Stimulated activated CD4-positive, alpha-beta T cell treated with anti-CD3 and anti-CD28 coated beads, Interleukin-4, amount 100 ng/mL, for 1 hour (primary cell): ENCODE measurements at places on chromosomes 2 and 18.

- no peak for DNase-seq
Measured at GRCh38 chr2:47510745-47511144, 107.8 kb downstream of the MSH2 start.

DNA sequence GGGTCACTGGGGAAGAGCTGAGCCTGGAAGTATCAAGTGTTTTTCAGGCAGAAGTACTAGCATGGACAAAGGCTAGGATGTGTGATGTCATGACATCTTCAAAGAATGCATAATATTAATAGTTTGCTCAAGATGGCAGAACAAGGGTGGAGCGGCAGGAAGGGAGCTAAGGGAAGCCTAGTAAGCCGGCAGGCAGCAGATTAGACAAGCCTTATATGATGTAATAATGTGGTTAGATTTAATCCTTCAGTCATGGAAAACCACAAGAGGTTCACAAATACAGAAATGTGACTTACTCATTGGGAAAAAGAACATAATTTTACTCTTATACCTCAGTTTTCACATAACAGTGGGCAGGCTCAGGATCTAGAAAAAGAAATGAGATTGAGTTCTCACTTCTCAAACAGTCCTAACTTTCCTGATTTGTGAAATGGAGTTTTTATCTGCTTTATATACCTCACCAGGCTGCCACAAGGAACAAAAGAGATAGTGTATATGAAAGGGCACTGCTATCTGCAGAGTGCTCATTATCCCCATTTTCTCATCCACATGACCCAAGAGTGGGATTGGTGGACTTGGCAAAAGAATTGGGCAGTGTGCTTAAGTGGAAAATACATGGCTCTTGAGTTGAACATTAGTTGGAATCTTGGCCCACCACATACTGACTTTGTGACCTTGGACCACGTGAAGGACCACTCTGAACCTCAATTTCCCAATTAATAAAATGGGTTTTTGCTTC lies 89.1 kb upstream of the LHCGR start:
- no peak for DNase-seq

DNA sequence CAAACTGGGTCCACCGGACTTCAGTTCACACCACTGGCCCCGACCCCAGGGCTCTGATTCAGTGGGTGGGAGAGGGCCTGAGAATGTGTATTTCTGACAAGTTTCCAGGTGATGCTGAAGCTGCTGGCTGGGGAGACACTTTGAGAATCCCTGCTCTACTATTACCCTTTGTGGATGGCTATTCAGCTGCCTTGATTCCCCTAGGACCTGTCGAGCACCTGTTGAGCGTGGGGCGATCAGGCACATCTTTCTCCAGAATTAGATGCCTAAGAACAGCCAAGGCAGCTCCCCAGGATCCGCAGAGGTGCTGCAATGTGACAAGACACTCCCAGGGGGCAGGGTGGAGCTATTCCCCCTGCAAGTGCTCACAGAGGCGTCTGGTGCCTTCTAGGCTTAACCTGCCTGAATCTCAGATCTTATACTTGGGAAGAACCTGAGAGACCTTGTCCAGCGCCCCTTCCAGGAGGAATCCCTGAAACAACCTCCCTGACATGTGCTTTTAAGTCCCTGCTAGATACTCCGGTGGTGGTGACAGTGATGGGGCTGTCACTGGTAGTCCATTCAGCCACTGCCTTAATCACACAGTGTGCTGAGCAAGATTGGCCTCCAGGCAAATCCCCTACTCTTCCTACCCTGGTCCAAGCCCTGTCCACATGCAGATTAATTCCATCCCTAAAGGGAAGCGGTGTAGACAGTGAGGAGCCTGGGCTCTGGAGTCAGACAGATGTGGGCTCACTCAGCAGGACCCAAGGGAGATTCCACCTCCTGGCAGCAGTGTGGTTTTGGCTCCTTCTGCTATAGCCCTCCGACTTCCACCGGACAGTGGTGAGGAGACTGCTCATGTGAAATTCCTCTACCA lies 43.4 kb upstream of the OTOF start:
- no peak for DNase-seq

GRCh38 chr2:10405448-10405847 lies 42.7 kb downstream of the ODC1 start:
- no peak for DNase-seq

GRCh38 chr2:199943373-199943772 lies 11.9 kb downstream of the TYW5 start:
- DNase-seq = no peak

- DNase-seq = no peak
Measured at GRCh38 chr2:144703852-144704708, 184.2 kb upstream of the ZEB2 start.

GRCh38 chr2:3519255-3520205 lies at the start of gene ADI1:
Gene ADI1 (minus strand): TSS chr2:3519531. CDS start chr2:3519487, 44 bp downstream.
- DNase-seq = peak; percentile 79

DNA sequence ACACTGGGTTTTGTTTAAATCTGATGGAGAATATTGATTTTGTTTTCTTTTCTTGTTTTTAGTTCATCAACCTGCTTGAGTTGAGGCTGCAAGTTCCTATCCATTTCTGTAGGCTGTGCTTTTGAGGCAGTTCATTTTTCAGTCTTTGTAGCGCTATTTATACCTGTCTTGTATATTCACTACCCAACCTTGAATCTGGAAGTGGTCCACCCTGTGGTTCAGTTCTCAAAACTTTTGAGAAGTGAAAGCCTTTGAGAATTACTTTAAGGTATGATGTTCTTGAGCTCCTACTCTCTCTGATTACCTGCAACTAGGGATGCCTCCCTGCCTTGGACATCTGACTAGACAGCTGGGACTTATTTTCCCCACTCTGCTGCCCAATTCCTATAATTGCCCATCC lies 53.5 kb upstream of the KCNE4 start:
- DNase-seq = no peak

- DNase-seq = no peak
Measured at GRCh38 chr18:57023275-57023882, 123.5 kb upstream of the BOD1L2 start.

- no peak for DNase-seq
Measured at GRCh38 chr2:24912986-24913385, 7.1 kb downstream of the ADCY3 start.

DNA sequence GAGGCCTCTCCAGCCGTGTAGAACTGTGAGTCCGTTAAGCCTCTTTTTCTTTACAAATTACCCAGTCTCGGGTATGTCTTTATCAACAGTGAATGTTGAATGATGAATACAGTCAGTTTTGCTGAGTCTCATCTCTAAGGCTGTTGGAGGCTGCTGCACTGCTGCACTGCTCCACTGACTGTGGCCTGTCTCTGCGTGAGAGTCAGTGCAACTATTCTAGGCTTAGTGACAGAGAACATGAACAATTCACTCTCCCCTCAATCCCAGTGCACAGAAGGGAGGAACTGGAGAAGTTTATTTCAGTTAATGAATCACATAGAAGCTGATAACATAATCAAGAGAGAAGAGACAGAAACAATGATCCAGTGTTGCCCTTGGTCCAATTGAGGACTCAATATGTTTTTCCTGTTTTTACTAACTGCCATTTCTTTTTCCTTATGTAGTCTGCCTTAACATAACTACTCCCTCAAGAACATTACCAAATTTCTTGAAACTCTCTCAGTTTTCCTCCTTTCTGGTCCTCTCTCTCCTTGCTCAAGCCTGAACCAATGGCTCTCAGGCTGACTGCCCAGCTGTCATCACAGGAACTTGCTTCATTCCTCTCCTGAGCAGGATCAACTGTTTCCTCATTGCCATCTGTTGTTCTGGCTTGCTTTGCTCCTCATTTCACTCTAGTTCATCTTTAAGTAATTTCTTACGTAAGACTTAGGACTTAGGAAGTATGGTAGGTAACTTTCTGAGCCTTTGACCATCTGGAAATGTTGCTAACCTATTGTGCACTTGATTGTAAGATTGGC lies 483.2 kb downstream of the METTL4 start:
- DNase-seq = no peak

DNA sequence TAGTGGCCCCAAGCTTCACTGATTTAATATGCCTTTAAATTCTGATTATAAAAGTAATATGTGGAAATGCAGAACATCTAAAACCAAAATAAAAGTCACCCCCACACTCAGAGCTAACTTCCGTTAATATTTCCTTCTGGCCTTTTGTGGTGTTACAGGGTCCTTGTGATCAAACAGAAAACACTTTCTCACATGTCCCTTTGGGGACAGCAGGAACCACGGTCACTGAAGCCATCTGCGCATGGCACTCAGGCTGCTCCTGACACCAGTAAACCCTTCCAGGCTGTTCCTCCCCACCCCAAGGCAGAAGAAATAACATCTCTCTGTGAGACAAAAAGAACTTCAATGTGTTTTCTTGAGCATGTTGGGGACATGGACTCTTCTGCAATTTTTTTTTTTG lies 25.1 kb upstream of the GPR17 start:
- DNase-seq = no peak

GRCh38 chr2:128513961-128514283 lies 195.3 kb upstream of the HS6ST1 start:
- no peak for DNase-seq

- no peak for DNase-seq
Measured at GRCh38 chr2:236551471-236552211, 18.0 kb upstream of the ACKR3 start.

DNA sequence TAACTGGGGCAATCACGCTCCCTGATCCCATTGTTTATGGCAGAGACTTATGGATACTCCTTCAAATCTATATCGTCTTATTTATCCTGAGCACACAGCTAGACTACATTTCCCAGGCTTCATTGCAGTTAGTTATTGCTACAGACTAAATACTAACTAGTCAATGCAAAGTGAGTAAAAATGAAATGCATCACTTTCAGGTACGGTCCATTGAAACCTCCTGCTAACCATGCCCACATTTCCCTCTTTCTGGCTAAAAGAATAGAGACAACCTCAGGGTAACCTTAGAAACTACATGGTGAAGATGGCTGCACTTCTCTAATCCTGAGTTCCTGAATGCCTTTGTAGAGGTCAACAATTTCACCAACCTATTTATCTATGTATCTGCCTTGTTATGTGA lies 437.4 kb downstream of the EPHA4 start:
- no peak for DNase-seq

DNA sequence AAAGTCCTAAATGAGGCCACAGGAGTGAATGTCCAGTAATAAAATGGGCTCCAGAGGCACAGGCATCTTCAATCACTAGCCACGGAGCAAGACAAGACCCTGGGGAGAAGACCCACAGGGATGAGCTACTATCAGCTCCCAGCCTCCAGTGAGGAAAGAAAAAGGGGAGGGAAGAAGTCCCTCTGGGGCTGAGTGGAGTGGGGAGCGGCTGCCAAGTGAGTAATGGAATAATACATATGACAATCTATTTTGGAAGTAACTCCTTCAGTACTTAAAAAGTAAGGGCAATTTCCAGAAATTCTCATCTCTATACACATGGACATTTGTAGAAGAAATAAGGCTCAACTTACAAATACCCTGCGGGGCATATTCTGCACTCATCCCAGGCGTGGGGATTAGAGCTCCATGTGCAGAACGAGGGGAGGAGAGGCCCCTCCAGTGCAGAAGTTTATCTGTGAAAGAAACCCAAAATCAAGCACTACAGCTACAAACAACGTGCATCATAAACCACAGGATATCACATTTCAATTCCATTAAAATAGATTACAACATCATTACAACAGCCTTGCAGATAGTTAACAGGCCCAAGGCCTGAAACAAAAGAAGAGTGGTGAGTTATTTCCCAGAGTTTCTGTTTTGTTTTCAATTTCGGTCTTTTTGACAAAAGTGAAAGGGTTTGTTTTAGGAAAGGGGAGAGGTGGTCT lies 84.9 kb downstream of the BCL11A start:
- DNase-seq = no peak

DNA sequence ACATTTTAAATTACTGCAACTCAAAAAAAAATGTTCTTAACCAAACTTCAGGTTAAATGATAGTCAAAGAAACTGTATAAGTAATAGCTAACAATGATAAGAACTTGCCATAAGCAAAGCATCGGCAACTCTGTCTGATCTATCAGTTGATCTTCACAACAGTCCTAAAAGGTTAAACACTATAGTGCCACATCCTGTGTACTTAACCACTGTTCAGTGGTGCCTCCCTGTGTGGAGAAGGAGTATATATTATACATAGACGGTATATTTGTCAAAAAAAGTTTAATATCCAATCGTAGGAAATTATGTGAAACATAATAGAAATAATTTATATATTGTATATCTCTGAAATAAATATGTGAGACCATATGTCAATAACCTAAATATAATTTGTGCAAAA lies 13.0 kb downstream of the DTNA start:
- no peak for DNase-seq

- DNase-seq = no peak
Measured at GRCh38 chr2:107777974-107778373, 48.7 kb upstream of the RGPD4 start.

- DNase-seq = no peak
Measured at GRCh38 chr18:64037812-64038414, 68.0 kb downstream of the SERPINB8 start.

GRCh38 chr2:128413014-128413717 lies 94.5 kb upstream of the HS6ST1 start:
- no peak for DNase-seq
